Stimulated activated CD4-positive, alpha-beta T cell treated with anti-CD3 and anti-CD28 coated beads, Interleukin-2, amount 100 ng/mL, for 24 hours (primary cell): ENCODE measurements at places on chromosomes 12 and 14.

GRCh38 chr12:16012117-16012516, 101.0 kb downstream of the DERA start:
- DNase-seq: no peak

- DNase-seq: no peak
Observed at GRCh38 chr12:111975161-111975931, 37.6 kb downstream of the TMEM116 start.

DNA sequence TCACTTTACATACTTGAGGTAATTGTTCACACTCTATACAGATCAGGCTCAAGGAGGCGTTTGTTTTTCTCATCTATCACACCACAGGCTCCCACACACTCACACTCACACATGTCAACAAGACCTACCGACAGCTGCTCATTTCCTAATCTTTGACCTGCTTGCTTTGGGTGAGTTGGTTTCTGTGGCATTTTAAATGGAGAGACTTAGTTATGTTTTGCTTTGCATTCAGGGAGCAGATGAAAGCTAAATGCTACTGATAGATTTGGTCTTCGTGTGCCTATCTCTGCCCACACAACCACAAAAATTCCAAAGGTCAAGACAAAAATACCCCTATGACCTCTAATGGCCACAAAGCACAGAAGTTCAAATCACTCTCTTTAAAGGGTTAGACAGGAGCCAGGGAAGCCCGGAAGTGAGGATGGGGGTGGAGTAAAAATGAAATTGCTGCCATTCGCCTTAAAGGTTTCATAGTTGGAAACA, 203.5 kb upstream of the G2E3 start:
- no peak for DNase-seq

GRCh38 chr14:89247457-89248122, 169.4 kb downstream of the FOXN3 start:
- no peak for DNase-seq

- no peak for DNase-seq
Observed at GRCh38 chr12:27564612-27565213, 40.7 kb downstream of the PPFIBP1 start.

DNA sequence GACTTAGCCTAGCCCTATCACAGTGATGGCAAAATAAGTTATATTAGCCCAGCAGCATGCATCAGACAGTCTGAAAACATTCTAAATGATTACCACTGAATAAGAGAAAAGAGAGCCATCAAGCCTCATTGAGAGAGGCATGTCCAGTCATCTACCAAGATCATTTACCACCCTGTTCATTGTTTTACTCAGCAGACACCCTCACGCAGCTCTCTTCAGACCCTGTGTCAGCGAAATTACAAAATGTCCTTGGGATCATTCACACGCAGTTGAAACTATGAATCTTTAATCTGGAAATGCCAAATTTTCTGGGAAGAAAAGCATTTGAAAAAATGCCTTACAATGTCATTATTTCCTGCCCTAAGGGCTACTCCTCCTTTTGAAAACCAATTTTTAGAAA, 89.5 kb downstream of the PTPRO start:
- no peak for DNase-seq

- no peak for DNase-seq
Observed at GRCh38 chr12:16435875-16436554, 88.6 kb downstream of the MGST1 start.

DNA sequence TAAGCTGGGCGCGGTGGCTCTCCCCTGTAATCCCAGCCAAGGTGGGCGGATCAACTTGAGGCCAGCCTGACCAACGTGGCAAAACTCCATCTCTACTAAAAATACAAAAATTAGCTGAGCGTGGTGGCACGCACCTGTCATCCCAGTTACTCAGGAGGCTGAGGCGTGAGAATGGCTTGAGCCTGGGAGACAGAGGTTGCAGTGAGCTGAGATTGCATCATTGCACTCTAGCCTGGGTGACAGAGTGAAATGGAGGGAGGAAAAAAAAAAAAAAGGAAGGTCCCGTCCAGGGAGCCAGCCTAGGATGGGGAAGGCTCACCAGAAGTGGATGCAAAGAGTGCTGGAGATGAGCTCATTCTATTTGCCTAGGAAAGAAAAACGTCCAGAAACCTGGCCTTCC, 1.9 kb upstream of the CD27 start:
- DNase-seq: no peak

DNA sequence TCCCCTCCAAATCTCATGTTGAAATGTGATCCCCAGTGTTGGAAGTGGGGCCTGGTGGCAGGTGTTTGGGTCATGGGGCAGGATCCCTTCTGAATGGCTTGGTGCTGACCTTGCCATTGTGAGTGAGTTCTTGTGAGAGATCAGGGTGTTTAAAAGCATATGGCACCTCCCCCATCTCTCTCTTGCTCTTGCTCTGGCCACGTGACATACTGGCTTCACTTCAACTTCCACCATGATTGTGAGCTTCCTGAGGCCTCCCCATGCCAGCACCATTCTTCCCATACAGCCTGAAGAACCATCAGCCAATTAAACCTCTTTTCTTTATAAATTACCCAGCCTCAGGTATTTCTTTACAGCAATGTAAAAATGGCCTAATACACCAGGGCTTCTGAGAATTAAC, 79.8 kb upstream of the C14orf132 start:
- no peak for DNase-seq

DNA sequence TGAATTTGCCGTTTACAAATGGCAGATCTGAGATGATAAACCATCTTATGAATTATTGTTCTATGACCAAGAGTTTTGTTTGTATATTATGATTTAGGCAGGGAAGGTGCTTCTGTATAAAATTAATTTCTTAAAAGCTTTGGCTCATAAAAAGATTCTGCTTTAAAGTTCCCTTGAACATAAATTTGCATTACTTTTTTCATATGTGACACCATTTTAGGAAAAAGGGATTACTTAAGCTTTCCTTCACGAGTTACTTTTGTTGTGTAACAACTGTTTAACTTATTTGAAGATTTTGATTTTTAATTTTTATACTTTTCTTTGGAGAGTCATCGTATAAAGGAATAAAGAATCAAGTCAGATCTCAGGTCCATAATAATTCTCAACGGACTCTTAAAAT, 3.3 kb downstream of the ETNK1 start:
- no peak for DNase-seq

- no peak for DNase-seq
Observed at GRCh38 chr14:95739356-95739755, 25.4 kb upstream of the TCL1A start.

DNA sequence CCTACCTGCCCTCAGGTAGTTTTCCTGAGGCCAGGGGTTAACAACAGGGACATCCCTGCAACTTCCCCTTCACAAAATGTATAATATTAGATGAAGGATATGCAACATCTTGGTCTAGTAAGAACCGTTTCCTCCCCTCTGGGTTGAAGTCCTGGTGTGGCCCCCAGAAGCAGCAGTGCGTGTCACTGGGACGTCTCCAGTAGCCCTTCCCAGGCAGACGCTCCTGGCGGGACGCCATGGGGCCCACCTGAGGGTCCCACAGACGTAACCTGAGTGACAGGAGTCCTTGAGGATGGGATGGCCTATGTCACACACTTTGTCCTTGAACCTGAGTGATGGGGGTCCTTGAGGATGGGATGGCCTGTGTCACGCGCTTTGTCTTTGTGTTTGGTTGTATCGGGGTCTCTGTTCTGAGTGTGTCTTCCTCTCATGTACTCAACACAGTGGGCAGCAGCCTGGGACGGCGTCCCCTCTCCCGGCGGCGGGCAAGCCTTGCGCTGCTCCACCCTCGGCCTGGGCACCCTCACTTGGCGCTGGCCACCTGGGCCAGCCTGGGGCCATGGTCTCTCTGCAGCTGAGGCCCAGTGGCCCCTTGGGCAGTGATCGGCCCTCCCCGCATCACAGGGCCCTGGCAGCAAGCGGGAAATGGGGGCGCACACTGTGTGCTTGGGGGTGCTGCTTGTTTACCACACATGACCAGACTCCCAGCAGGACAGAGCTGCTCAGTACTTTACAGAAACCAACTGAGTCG, 14.3 kb upstream of the AMN start:
- no peak for DNase-seq

DNA sequence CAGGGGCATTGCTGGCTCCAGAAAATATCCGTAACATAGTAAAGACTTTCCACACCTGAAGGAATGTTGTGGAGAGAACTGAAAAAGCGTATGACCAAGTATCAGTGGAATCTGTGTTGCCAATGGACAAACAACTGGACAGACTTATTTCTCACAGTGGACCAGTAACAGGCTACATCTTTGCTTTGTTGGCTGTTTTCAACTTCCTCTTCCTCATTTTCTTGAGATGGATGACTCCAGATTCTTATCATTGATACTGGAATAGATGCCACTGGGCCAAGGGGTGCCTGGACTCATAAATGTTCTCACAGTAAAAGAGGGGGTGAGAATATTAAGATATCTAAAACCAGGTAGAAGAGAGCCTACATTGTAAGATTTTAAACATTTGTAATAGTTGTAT, 6.4 kb downstream of the GAS2L3 start:
- no peak for DNase-seq

DNA sequence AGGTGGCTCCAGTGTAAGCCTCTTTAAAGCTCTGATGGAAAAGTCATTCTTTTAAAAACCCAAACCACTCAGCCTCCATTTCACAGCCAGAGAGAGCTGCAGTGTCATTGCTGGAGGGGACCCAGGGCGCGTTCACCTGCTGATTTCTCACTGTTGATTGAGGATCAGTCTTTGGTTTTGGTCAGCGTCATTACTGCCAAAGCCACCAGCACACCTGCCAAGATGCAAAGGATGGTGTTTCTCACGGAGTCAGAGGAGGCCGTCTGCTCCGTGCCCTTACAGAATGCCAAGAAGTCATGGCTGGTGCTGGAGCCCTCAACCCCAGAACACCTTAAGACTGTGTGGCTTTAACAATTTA, 32.8 kb upstream of the BATF start:
- no peak for DNase-seq

GRCh38 chr14:85602345-85602744, 72.4 kb downstream of the FLRT2 start:
- DNase-seq: no peak

DNA sequence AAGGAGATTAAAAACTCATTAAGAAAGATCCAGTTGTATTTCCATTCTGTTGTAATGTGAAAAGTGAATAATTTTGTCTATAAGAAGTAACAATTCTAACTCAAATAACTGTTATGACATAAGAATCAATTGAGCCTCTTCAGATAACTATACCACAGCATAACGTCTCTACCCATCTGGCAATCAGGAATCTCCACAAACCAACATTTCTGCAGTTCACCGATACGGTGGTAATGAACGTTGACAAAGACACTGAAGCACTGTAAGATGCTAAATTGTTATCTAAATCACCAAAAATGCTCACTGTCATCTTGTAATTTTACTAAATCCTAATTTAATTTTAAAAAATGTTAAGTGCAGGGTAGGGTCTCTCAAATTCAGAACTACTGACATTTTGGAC, 130.9 kb upstream of the USP15 start:
- no peak for DNase-seq

DNA sequence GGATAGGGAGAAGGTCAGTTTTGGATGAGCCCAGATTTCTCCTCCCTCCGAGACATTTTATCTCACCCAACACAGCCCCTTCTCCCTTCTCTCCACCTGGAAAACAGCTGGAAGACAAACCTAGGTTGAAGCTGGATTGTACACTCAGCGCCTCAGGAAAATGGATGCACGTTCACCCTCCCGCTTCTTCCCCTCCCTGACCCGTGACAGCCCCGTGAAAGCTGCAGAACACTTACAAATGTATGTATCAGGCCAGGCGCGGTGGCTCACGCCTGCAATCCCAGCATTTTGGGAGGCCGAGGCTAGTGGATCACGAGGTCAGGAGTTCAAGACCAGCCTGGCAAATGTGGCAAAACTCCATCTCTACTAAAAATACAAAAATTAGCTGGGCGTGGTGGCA, 4.2 kb downstream of the RNU4-2 start:
- DNase-seq: no peak

DNA sequence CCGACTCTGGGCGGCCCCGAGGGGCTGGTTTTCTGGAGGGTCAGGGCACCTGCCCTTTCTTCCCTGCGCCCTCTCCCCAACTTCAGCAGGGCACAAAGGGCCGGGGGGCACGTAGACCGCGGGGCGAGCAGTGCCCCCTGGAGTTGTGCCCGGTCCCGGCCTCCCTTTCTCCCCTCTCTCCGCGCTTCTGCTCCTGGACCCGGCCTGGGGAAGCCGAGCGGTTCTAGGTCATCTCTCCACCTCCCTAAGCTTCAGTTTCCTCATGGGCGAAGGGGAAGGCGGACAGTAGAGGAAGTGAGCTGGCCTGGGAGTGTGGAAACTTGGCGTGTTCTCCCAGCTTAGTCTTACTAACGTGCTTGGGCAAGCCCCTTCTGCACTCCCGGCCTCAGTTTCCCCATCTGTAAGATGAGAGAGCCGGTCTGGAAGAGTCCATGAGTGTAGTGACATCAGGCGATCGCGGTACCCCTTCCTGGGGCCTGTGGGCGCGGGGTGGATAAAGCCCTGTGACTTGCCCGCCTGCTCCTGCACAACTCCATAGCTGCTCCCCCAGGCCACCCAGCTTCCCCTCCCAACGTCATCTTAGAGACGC, 158.6 kb upstream of the PARP11 start:
- DNase-seq: no peak

DNA sequence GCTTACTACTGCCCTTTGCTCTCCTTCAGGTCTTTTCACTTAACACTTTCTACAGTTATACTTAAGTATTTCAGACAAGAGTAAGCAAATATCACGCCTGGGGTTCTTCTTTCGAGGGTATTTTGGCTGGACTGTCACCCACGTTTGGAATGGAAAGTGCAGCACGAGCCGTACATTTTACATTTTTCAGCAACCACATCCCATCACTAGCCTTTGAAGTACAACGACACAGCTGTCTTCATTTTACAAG, 349 bp upstream of the FAM177A1 start:
- no peak for DNase-seq

DNA sequence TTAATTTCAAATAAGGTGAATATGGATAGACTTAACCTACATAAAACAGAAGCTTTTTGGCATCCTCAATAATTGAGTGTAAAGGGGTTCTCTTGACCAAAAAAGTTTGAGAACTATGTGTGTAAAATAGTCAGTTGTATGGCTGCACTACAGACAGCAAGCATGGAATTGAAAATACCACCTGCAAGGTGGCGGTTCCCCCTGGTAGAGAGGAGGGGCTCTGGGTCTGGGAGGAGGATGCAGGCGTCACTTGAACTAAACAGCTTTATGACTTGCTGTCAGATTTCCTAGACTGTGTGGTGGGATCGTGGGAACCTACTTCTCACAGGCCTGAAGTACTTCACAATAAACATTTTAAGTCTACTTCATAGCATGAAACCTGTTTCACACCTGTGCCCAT, 6.3 kb downstream of the EVL start:
- no peak for DNase-seq

- DNase-seq: no peak
Observed at GRCh38 chr14:57485635-57486034, 8.0 kb downstream of the CCDC198 start.

DNA sequence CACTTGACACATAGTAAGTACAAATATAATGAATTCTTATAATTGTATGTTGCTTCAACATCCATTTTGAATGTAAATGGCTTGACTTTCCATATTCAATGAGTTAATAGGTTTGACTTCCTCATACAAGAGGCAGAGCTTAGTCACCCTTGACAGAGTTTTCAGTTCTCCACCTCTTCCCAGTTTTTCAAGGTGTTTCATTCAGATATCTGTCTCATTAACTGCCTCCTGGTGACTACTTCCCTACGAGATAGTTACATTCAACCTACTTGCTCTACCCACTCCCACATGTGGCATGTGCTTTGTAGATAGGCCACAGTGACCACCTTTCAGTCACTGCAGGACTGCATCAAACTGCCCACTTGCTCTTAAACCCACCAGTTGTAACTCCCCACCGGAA, 60.0 kb downstream of the MYF5 start:
- DNase-seq: no peak

GRCh38 chr12:116959845-116960514, 49.2 kb downstream of the FBXW8 start:
- peak; percentile 44 for DNase-seq

- DNase-seq: no peak
Observed at GRCh38 chr14:86510491-86510890, 980.5 kb downstream of the FLRT2 start.
